ENCODE measurements at places on chromosomes 5 and 9.

GRCh38 chr9:127706836-127707241 is at the start of gene CFAP157:
TSS of gene CFAP157 (plus strand) at chr9:127706988. CDS start at chr9:127707032, 44 bp downstream.
- DNase-seq: no peak

DNA sequence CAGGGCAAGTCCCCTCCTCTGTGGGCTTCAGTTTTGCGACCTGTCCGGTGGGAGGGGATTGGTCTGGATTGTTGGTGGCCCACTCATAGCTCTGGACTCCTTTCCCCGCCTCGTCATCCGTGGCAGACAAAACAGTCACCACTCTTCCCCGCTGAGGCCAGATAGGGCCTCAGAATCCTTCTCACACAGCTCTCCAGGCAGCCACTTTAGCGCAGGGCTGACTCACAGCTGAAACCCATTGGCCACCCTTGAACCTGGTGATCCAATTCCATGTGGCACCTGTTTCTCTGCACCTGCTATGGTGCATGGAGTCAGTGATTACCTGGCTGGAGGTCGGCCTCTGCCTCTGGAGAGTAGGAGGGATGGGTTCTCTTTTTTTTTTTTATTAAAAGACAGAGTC is 15.8 kb upstream of the CACFD1 start:
- DNase-seq: no peak

DNA sequence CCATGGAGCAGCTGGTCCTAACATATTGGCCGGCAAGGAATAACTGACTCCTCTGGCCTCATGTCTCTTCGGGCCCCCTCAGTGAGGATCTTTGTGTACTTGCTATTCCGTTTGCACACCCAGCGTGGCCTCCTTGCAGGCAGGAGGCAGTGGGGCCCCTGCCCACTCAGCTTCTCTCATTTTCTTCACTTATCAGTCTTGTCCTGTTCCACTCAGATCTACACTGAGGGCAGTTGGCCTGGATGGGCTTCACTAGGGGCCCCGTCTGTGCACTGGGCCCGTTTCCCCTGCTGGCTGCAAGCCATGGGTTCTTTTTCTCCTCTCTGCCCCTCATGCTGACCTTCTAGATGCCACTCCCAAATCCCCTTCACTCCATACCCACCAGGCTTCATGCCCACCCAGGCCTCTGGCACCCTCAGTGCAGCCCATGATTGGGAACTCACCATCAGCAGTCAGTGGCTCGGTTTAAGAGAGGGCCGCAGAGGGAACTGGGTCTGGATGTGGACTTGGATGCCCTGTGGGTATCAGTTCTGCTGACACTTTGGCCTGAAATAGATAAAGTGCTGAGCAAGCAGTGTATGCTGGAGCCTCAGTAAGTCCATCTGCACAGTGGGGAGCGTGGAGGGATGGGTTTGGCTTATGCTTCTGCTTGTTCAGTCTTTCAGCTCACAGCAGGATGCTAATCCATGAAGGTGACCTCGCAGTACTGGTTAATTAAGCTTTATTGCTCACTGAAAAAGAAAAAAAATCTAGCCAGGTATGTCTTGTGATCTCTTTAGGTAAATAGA is 57.9 kb downstream of the ERBIN start:
- no peak for DNase-seq

- DNase-seq: no peak
These were observed 89.2 kb downstream of the TEK start for GRCh38 chr9:27198190-27198589.

- DNase-seq: no peak
These were observed 7.4 kb downstream of the C5orf46 start for GRCh38 chr5:147898875-147899401.

DNA sequence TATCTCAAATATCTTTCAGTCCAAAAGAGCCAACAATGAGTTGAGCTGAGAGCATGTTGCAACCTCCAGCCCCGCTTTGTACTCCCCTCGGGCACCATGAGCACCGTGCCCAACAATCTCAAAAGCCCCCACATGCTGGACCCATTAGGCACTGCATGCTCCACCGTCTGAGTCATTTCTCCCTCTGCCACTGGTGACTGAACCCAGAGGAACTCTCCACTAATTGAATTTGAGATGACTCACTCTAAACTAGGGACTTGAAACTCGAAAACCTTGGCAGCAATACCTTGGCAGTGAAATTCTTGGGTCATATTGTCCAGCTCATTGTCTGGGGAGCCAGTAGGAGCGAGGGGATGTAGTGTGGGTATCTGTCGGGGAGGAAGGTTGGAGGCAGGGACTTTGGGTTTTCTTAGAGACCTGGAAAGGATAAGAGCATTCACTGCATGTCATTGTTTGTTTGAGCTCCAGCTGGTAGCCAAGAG is 49.9 kb upstream of the SLIT3 start:
- DNase-seq: no peak

- no peak for DNase-seq
These were observed 22.8 kb upstream of the FOXB2 start for GRCh38 chr9:76996700-76997099.

- no peak for DNase-seq
These were observed 50.1 kb upstream of the PWWP2A start for GRCh38 chr5:160169326-160169725.

DNA sequence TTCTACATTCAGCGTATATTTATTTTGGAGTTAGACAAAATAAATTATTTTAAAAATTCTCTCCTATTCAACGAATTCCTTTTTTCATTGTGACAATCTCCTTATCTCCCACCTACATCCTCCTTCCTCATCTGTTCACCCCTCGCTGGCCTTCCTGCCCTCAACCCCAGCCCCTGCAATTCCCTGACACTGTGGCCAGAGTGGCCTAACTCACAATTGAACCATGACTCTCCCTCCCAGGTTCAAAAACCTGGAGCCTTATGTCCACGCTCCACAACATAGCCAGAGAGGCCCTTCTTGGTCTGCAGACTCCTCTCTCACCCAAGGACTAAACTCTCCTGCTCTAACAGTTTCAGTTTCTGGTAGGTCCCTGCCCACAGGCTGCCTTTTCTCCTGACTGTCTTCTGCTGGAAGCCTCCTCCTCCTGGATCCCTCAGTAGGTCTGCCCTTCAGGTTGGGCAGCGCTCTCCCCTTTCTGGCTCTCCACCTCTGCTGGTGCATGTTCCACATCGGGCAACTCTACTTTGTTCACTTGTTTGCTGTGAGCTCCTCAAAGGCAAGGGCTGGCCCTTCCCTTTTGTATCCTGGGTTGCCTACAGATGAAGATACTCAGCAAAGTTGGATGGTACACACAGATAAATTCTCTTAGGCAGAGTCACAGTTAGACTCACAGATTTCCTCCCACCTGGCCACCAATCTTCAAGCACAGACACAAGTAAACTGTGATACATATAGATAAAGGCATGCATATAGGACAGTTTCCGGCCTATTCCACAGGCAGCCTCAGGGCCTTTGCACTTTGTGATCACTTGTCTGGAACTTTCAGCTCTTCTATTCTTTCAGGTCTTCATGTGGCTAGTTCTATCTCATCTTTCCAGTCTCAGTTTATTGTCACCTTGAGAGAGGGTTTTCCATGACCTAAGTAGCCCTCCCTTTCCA is 19.8 kb upstream of the MYORG start:
- DNase-seq: no peak

- no peak for DNase-seq
These were observed 69.0 kb downstream of the SHC3 start for GRCh38 chr9:89109666-89110065.

DNA sequence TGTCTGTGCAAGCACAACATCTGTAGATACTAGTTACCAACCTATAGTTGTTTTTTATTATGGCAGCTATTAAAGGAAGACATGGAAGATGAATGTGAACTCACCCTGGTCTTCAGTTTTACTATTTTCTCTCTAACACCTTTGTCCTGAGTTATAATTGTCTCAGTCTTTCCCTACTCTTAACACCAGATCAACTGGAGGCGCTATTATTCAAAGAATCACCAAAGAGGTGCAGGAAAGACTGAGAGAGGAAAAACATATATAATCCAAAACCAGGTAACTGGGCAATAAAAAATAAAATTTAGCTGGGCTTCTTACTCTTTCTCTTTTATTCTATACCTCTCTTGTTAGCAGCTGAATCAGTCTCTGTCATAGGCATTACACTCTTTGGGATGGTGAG is 134.2 kb upstream of the C6 start:
- no peak for DNase-seq

DNA sequence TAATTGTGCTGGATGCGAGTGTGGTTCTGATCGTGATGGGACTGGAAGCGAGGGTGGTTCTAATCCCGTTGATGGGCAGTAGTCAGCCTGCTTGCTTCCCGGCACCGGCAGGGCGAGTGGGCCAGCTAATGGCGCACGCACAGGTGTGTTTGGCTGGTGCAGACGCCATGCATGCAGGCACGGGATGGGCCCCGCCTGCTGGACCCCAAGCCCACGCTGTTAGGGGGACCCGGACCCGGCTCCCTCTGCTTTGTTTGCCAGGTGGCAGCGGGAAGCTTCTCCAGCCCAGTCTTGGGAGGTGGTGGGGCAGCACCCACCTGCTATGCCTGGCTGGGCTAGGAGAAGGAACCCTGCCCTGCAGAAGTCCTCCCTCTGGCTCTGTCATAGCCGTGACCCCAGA is 70.3 kb downstream of the VAV2 start:
- no peak for DNase-seq

DNA sequence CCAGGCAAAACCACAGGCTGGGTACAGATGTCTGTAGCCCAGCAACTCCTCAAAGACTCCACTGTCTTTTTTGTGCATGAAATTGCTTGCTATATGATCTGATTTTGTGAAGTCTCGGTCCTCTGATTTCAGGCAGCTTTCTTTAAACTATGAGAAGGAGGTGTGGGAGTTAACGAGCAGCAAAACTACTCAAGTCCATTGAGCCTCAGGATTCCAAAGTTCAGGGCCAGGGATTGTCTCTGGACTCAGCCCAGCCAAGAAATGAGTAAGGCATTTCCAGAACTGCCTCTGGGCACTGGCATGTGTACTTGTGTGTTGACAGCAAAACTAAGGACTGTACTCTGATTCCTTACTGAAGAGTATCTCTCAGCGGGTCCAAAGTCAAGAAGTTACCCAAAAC is 53.4 kb upstream of the GLIS3 start:
- no peak for DNase-seq

- no peak for DNase-seq
These were observed 99.6 kb upstream of the SLC44A1 start for GRCh38 chr9:105144841-105145240.

DNA sequence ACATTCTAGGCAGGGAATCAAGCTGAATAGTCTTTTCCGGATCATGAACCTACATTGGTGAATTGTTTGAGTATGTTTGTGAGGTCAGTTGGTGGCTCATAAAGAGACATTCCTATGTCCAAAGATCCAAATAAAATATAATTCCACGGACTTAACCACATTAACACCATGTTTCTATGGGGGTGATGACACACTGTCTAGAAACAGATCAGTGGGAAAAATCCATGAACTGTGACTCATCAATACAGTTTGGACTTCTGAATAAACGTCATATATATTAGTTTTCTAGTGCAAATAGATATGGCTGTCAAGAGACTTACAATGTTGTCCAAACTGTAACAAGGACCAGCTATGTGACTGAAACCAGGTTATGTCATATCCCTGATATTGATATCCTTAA is 509.9 kb upstream of the TYRP1 start:
- DNase-seq: no peak

DNA sequence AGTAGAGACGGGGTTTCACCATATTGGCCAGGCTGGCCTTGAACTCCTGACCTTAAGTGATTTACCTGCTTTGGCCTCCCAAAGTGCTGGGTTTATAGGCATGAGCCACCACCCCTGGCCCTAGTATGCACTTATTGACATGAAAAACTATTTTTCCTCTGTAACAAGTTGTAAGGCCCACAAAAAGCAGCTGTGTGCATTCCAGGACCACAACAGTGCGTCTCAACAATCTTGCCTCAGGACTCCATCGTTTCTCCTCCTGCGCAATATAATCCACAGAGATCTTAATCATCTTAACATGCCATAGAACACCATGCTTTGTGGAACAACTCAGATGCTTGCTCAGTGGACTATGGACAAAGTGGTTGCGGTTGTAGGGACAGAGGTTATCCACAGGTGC is 10.2 kb downstream of the OR2V1 start:
- no peak for DNase-seq

DNA sequence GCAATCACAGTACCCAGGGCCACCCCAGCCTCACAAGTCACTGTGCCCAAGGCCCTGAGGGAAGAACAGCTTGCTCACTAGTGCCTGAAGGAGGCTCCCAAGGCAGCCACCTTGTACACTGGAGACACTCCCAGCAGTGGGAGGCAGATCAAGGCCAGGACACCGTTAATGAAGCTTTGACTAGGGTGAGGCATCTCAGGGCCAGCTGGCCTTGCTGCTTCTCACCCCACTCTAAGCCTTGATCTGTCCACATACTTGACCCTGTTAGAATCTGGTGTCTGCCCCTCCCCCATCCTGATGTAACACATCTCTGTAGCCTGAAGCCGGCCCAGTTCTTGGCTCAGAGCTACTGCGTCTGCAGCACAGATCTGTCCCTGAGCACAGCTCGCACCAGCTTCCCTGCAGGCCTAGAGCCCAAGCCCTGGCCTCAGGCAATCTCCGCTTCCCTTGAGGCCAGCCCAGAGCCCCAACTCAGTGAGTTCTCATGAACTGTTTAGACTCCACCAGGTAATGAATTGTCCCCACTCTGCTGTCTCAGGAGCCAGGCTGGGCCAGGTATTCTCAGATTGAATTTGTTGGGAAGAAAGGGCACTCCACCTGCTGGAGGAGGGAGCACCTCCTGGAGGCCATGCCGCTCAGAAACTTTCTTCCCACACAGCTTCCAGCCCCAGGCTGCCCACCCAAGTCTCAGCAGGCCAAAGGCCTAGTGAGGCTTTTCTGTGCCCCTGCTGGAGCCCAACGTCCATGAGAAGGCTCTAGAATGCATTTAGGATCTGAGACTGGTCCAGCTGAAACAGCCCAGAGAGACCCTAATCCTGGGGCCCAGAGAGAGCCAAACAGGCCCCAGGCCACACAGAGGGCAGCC is 13.4 kb upstream of the JADE2 start:
- DNase-seq: no peak

DNA sequence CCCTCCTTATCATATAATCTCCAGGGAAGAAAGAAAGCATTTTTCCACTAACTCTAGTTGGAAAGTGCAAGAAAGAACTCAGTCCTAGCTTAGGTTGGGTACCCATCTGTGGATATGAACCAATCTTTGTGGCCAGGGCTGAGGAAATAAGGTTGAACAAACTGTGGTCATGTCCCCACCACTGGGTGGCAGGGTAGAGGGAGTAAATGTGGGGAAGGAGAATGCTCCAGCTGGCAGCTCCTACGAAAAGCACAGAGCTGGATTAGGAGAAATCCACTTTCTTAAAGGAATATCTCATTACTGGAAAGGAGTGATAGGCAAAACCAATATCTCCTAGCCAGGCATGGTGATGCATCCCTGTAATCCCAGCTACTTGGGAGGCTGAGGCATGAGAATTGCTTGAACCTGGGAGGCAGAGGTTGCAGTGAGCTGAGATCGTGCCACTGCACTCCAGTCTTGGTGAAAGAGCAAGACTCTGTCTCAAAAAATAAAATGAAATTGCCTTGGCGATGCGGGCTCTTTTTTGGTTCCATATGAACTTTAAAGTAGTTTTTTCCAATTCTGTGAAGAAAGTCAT is 175.1 kb downstream of the CCDC192 start:
- DNase-seq: no peak

GRCh38 chr5:96572864-96573512 is 89.2 kb upstream of the CAST start:
- no peak for DNase-seq

Measured in stimulated activated CD8-positive, alpha-beta memory T cell treated with anti-CD3 and anti-CD28 coated beads, Interleukin-15, amount 100 ng/mL, for 1 hour (primary cell).